ENCODE measurements at places on chromosomes 3 and 15.
A peak's percentile ranks its signal among the peaks of the same experiment; 100 is the strongest.

- DNase-seq: no peak
These were observed 877.8 kb downstream of the TUSC7 start for GRCh38 chr3:117587416-117587815.

DNA sequence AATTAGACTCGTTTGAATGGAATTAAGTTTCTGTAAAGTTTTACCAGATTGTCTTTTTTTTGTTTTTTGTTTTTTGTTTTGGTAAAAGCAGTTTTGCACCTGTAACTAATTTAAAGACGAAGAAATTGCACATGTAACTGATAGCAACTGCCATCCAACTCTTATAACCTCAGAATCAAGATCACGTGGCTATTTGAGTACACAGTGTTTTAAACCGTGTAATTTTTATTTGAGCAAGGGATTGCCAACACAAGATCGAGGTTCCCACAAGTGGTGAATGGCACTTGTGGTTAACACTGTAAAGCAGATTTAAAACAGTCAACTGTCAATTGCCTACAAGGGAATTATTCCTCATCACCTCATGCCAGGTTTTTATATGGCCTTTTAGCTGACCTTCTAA lies 67.3 kb downstream of the PPARG start:
- DNase-seq: no peak

DNA sequence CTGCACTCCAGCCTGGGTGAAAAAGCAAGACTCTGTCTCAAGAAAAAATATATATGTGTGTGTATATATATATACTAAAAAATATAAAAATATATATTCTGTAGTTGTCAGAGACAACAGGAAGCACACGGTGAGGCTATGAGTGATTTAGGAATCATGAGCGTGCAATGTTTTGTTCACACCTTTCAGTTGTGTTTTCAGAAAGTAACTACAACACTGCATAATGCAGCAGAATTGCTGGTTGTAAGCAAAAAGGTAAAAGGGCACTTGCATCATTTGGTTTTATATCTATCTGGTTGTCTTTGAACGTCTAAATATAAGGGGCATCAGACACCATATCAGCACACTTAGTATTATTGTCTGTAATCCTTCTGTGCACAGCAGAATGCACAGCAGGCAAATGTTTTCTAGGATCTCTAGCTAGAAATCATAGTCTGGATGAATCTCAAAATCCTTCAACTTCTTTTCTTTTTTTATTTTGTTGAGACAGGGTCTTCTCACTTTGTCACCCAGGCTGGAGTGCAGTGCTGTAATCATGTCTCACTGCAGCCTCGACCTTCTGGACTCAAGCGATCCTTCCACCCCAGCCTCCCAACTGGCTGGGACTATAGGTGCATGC lies 44.8 kb downstream of the CCR3 start:
- no peak for DNase-seq

GRCh38 chr15:36884936-36885635 lies 215.3 kb downstream of the MEIS2 start:
- no peak for DNase-seq

- no peak for DNase-seq
These were observed 16.7 kb downstream of the FBN1 start for GRCh38 chr15:48628832-48629231.

- no peak for DNase-seq
These were observed 31.4 kb upstream of the ZBTB38 start for GRCh38 chr3:141336672-141337522.

DNA sequence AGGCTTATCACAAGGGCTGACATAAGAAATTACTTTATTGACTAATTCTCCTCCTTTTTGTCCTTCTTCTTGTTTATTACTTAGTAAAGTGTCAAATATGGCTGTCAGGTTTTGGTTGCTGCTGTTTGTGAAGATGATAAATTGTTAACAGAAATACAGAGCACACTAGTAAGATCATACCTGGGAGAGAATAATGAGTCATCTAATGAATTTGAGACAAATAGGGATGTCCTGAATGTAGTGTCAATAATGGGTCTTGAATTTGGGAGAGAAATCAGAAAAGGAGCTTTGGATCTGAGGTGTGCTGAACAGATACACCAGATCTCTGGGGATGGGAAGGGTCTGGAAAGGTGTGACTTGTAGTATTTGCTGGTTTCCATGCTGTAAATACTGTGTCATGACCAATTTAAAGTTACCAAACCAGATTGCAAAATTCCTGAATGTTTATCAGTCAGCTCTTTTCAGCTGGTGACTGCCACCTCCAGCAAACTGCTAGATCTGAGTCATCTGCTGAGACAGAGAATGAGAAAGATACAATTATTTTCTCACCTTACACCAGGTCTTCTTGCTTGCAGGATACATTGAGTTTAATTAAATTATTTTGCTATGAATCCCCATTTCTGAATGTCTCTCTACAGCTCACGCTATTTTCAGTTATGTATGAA lies 76.7 kb upstream of the SATB1 start:
- DNase-seq: no peak

- no peak for DNase-seq
These were observed 1.6 kb downstream of the FAM81A start for GRCh38 chr15:59439576-59439975.

DNA sequence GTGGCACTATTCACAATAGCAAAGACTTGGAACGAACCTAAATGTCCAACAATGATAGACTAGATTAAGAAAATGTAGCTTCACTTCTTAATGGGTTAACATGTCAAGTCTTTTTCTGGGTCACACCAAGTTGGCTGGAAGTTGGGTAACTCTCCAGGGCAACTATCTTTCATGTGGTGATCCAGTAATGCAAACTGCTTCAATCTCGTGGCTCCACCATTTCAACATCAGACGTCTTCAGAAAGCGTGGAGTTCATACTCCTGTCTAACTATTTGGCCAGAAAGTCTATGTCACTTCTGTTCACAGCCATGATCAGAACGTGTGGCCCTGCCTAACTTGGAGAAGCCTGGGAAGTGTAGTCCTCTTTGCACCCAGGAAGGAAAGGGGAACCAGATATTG lies 32.2 kb downstream of the DUT start:
- DNase-seq: no peak

DNA sequence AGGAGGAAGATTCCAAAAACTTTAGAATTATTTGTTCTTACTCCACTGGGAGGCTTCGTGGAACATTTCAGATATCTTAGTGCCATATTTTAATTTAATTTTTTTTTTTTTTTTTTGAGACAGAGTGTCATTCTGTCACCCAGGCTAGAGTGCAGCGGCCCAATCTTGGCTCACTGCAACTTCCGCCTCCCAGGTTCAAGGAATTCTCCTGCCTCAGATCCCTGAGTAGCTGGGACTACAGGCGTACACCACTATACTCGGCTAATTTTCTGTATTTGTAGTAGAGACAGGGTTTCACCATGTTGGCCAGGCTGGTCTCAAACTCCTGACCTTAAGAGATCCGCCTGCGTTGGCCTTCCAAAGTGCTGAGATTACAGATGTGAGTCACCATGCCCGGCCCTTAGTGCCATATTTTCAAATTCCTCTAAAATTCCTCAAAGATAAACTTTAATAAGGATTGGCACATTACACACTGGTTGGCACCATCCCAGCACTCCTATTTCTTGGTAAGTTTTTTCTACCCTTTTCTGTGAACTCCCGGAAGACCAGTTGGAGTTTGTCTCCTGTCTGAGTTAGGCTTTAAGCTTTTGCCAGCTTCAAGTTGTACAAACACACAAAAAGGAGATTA lies 693.7 kb downstream of the MCTP2 start:
- DNase-seq: peak; percentile 53

- no peak for DNase-seq
These were observed 11.8 kb upstream of the P2RY1 start for GRCh38 chr3:152823173-152823572.

- no peak for DNase-seq
These were observed 421.2 kb downstream of the TIGIT start for GRCh38 chr3:114714957-114715460.

DNA sequence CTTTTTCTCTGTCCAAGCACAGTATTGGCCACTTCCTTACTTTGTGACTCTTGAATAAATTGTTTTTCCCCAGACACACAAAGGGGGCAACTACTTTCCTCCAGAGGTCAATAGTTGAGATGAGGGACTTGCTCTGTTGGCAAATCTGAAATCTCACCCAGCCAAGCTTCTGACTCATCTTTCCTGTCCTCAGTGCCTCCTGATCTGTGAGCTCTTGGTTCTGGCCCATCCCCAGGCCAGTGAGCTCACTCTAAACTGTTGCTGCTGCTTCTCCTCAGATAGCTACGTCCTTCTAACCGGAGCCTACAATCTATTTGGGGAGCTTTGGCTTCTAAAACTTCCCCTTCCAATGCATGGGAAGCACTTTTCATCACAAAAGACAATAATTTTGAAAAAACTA lies 50.0 kb upstream of the NMD3 start:
- peak; percentile 65 for DNase-seq

DNA sequence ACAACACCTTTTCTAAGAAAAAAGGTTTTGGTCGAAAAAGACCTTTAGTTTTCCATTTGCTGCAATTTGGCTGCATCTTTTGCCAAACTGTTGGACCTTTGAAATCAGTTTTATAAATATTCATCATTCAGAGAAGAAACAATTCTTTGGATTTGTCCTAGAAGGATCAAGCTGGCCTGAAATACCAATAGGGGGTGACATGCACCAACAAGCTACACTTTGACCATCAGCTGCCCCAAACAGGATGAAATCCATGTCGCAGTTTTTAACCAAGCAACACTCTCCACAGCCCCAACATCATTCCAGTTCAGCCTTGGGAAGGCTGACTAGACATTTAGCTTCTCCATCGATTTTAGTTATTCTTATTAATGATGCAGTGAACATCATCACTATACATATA lies 9.8 kb downstream of the RPL15 start:
- DNase-seq: no peak

GRCh38 chr3:115713284-115713683 lies 90.0 kb downstream of the GAP43 start:
- DNase-seq: no peak

DNA sequence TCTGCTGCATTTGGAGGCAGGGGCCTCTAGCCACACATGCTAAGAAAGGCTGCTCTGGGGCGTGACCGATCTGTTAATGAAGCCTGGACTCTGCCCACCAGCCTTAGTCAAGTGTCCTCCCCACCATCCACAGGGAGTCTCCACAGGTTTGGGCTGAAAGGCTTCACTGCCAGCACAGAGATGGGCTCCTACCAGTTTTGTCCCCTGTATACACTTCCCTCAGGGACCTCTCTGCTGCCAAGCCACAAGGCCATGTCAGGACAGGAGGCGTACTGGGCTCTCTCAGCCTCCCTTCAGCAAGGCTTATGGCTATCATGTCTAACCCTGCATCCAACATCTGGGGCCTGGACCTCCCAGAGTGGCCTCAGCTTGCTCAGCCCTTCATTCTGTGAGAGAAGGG lies 23.5 kb downstream of the KIF9 start:
- no peak for DNase-seq

GRCh38 chr3:134061401-134061800 lies 31.7 kb upstream of the SLCO2A1 start:
- no peak for DNase-seq

DNA sequence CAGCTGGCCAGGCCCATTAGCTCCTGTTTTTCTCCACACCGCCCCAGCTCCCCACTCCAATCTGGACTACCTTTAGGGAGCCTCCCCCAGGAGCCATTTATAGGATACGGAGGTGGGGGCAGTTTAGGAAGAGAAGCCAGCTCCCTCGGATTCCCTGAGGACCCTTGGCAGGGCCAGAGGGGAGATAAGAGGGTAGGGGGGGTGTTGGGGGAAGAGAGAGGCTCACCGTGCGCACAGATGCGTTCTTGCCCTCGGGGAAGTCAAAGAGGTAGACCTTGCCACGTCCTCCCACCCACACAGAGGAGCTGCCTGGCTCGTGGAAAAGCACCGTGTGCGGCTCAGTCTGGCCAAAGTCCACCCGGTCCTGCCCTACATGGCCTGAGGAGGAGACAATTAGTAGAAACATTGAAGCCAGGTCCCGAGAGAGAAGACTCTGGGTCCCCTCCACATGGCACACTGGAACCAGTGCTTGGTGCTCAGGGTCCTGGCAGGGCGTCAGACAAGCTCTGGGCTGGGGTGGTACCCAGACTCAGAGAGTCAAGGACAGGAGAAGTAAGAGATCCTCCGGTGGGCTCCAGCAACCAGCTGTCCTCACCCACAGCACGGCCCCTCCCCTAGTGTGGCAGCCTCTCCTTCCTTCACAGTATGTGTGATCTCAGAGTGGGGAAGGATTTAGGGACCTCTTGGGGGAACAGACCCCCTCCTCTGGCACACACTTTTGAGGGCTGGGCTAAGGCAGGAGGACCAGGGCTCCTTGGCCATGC lies 15.0 kb downstream of the SEMA7A start:
- no peak for DNase-seq

- DNase-seq: no peak
These were observed 94.5 kb downstream of the SERPINI1 start for GRCh38 chr3:167830007-167830406.

DNA sequence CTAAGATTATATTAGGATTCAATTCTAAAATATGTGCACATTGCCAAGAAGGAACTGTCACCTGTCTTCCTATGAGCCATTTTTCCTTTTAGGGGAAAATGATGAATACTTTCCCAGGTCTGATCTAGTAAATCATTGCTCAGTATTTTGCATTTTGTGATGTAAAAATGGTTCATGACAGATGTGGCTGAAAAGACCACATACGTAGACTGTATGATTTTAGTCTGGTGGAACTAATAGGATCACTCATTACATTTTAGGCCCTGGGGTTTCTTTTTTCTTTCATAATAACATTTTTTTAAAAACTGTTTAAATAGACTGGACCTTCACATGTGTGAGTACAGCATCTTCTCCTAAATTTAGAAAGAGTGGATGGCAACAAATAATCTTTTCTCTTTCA lies 201.7 kb upstream of the MLF1 start:
- DNase-seq: no peak

All from Right ventricle myocardium inferior (tissue), 1 donor.